ENCODE measurements at places on chromosomes 1 and 21.

DNA sequence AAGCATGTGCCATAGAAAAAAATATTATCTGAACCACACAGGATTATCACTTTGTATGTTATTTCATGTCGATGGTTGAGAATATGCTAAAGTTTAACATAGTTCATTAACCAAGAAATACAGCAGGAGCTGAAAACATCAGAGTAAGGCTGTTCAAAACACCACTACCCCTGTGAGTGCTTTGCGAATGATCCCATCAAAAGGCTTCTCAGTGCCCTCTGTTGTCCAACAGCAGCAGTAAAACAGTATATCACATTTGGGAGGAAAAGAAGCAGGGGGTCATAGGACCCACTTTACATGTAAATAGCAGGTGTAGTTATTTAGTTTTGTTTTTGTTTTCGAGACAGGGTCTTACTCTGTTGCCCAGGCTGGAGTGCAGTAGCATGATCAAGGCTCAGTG, 289.4 kb upstream of the FMN2 start:
- DNase-seq = no peak

GRCh38 chr1:101105877-101106276, 80.3 kb upstream of the DPH5 start:
- no peak for DNase-seq

GRCh38 chr1:20726118-20726911, 6.2 kb downstream of the SH2D5 start:
- no peak for DNase-seq

DNA sequence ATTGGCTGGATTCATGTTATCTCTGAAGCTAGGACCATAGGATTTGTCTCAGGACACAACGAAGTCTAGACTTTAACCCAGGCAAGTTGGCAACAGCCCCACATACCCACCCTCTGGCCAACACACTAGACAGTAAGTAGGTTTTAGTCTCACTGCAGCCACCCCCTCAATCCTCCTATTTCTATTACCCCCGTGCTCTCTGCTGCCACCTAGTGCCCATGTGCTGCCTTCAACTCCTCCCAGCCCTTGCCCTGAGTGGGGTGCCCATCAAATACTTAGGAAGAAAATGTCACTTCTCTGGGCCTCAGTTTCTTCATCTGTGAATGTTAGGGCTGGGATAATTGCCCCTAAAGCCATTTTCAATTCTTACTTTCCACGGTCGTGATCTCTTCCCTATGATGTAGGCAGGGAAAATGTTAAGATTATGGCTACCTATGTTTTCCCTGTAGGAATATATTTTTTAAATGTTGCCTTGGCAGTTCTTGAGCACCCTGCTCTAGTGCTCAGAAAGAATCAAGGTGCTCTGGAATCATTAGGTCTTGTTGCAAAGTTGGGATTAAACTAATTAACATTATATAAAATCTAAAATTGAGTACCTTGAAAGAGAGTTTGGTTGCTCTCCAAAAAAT, 213.0 kb downstream of the LMX1A start:
- DNase-seq = no peak

- no peak for DNase-seq
Observed at GRCh38 chr1:118149799-118150198, 35.2 kb downstream of the SPAG17 start.

- DNase-seq = no peak
Observed at GRCh38 chr1:172112576-172112975, 271.3 kb downstream of the DNM3 start.

DNA sequence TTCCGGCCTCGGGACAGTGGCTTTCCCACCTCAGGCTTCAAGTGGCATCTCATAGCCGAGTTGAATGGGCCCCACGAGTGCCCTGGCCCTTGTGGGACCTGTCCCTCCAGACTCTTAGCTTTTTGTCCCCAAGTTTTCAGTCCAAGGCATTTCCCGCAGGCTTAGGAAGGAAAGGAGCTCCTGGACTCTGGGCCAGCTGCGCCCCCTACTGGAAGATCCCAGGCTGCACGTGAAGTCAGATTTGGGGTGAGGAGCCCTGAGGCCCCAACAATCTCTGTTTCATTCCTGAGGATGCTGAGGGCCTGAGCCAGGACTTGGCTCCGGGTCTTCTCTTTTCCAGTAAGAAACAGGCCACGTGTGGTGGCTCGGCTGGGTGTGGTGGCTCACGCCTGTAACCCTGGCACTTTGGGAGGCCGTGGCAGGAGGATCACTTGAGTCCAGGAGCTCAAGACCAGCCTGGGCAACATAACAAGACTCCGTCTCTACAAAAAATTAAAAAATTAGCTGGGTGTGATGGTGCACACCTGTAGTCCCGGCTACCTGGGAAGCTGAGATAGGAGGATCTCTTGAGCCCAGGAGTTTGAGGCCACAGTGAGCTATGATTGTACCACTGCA, 67.4 kb downstream of the ARHGEF10L start:
- DNase-seq = no peak

- no peak for DNase-seq
Observed at GRCh38 chr1:27862671-27863537, 9.4 kb upstream of the THEMIS2 start.

GRCh38 chr1:161404051-161404597, 36.4 kb upstream of the CFAP126 start:
- no peak for DNase-seq

DNA sequence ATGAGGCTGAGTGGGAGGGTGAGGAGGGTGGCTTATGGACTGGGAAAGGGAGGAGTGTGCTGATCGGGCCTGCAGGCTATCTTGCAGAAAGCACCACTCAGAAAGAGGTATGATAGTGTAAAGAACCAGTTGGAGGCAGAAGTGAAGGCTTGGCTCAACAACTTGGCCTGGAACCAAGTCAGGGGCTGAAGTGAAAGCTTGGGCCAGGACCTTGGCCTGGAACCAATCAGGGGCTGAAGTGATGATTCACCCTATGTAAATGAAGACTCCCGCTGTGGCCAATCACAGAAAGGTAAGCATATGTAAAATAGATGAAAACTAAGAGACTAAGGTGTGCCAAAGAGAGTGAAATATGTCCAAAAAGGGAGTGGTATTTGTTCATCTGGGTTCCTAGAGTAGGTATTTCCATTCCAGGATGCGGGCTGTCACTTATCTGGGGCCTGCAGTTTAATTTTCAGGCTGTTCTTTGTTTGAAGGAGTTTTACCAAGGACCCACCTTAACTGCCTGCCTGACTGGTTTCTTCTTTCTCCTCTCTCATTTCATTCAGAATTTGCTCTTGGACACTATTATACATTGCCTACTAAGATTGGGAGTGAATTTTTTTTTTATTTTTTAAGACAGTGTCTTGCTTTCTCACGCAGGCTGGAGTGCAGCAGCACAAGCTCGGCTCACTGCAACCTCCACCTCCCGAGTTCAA, 5.1 kb upstream of the RFX5 start:
- no peak for DNase-seq

GRCh38 chr1:32072622-32073298, at the start of gene TMEM39B:
TMEM39B (plus strand) TSS chr1:32072939; CDS start chr1:32073048, 109 bp downstream.
- DNase-seq = peak; percentile 86

GRCh38 chr21:16583556-16583955, 853.8 kb downstream of the USP25 start:
- no peak for DNase-seq
